ENCODE measurements at places on chromosomes 3 and 15. TPM values are rescaled to one million over a fixed set of nuclear protein-coding genes. Genes with fewer than 3 reads are reported as not detected.

Gene AP3B2
- 0.23 TPM for total RNA-seq

Gene P3H2
- total RNA-seq: 24.8 TPM

Gene SLC12A1
- total RNA-seq: not detected

Gene TNFSF10
- not detected for total RNA-seq

Gene HESX1
- total RNA-seq: not detected

Gene AMOTL2
- total RNA-seq: 160 TPM

Gene CFAP20DC
- total RNA-seq: 2.7 TPM

Gene SI
- not detected for total RNA-seq

Gene OR5H6
- total RNA-seq: not detected

Gene KIAA1143
- 18.1 TPM for total RNA-seq

Gene SERINC4
- total RNA-seq: not detected

Gene HDAC11
- 13.1 TPM for total RNA-seq

Gene POPDC2
- 0.59 TPM for total RNA-seq

Gene FOXB1
- total RNA-seq: not detected

Gene DCBLD2
- 216 TPM for total RNA-seq

Gene KIF23
- 40.1 TPM for total RNA-seq

Gene BTLA
- not detected for total RNA-seq

Gene MAP6D1
- 2.1 TPM for total RNA-seq

Gene LINS1
- 13.4 TPM for total RNA-seq

Gene GATM
- 0.28 TPM for total RNA-seq

Gene CTXN2
- total RNA-seq: not detected

Gene PLS1
- total RNA-seq: 2.7 TPM

Gene GCHFR
- total RNA-seq: 2.4 TPM

Gene CSTA
- total RNA-seq: 0.59 TPM

Gene MYO5C
- total RNA-seq: 0.23 TPM

Gene TMEM207
- total RNA-seq: not detected

Gene NOX5
- total RNA-seq: 0.30 TPM

Gene SLC22A13
- 1.6 TPM for total RNA-seq
